Type B pancreatic cell (in vitro differentiated cells): ENCODE measurements at places on chromosomes 6 and 20.

DNA sequence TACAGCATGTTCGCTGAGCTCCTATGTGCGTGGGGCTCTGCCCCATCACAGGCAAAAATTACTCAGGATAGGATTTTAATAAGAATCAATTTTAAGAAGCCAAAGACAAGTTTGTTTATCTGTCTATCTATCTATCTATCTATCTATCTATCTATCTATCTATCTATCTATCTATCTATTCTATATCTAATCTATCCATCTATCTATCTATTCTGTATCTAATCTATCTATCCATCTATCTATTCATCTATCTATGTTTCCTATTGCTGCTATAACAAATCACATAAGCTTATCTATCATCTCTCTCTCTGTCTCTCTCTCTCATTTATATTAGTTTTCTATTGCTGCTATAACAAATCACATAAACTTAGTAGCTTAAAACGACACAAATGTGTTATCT, 1.7 kb downstream of the ARHGAP40 start:
- DNase-seq = no peak

DNA sequence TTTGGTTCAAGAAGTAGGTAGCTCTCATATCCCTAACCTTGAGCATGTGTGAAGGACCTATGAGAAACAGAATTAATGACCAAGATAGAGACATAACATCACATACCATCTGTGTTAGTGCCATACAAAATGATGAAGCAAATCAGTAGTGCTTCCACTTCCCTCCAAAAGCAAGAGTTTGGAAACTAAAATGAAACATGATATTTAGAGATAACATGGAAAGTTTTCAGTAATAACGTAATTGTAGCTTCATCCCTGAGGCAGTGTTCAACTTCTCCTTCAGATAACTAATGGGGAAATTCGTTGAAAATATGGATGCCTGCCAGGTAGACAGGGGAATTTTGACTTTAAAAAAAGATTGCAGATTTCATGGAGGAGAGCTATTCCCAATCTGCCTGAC, 248.4 kb upstream of the IRAK1BP1 start:
- no peak for DNase-seq

GRCh38 chr20:15886250-15886649, 687.0 kb downstream of the KIF16B start:
- DNase-seq = no peak

DNA sequence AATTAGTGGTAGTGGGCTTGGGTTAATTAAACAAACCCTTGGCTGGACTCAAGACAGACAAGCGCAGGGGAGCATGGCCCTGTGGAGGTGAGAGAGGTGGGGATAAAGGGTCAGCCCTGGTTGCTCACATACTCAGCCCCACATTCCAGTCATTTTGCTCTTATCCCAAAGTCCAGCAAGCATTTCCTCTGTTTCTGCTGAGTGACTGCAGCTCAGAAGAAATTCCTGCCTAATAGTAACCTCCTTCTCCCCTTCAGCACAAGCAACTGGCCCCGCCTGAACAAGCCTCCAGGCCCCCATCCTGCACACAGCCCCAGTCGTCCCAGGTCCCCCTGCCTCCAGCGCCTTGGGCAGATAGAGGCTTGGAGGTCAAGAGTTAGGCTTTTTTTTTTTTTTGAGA, 3.6 kb upstream of the TFEB start:
- no peak for DNase-seq

- DNase-seq = no peak
Observed at GRCh38 chr6:108733706-108734265, 114.4 kb upstream of the ARMC2 start.

DNA sequence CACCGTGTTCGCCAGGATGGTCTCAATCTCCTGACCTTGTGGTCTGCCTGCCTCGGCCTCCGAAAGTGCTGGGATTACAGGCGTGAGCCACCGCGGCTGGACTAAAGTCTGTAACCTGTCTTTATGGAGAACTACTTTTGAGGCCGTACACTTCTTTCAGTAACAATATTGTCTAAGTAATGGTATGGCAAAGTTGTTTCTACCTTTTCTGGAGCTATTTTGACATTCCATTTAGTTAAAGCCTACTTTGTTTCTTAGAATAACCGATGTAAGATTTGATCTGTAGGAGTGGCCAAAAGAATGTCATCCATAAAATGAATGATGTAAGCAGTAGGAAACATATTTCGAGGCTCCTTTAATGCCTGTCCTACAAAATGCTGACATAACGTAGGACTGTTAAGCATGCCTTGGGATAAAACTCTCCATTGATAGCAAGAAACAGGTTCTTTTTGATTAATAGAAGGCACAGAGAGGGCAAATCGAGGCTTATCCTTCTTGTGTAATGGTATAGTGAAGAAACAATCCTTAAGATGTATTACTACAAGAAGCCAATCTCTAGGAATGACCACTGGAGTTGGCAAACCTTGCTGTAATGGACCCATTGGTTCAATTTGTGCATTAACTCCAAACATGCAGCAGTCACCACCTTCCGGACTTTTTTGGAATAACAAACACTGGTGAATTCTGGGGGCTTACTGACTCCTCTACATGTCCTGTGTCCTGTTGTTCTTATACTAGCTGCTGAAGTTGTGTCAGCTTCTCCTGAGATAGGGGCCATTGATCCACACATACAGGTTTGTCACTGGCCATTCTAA, 35.9 kb downstream of the HLA-DRA start:
- DNase-seq = no peak

- DNase-seq = no peak
Observed at GRCh38 chr20:35607003-35607735, 8.5 kb upstream of the SPAG4 start.

DNA sequence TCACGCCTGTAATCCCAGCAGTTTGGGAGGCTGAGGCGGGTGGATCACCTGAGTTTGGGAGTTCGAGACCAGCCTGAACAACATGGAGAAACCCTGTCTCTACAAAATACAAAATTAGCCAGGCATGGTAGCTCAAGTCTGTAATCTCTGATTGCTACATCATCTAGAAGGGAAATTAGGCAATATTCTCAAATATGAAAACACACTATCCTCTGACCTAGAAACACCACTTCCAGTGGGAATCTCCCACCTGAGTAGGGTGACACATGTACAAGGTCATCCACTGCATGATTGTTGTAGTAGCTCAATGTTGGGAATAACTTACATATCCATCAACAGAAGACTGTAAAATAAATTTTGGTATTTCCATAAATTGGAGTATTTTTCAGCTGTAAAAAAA, 19.1 kb upstream of the SIRPD start:
- DNase-seq = no peak

GRCh38 chr6:109460161-109460829, 4.7 kb upstream of the MICAL1 start:
- DNase-seq = no peak

- no peak for DNase-seq
Observed at GRCh38 chr6:149820506-149820905, 43.7 kb downstream of the LRP11 start.
